ENCODE measurements at places on chromosomes 4 and X. TPM values are rescaled to one million over a fixed set of nuclear protein-coding genes. Genes with fewer than 3 reads are reported as not detected.

NLGN3 gene
- 0.84 TPM for total RNA-seq

FAM9B gene
- not detected for total RNA-seq

- H3K4me1 ChIP-seq, result no peaks in the 10 kb centered on the region
- no peaks in the 10 kb centered on the region for H3K27me3 ChIP-seq
- H3K36me3 ChIP-seq, result no peaks in the 10 kb centered on the region
- H3K4me3 ChIP-seq, result no peak overlapping the region
These were observed 930.9 kb downstream of the DMD start for GRCh38 chrX:32280489-32280888.

DNA sequence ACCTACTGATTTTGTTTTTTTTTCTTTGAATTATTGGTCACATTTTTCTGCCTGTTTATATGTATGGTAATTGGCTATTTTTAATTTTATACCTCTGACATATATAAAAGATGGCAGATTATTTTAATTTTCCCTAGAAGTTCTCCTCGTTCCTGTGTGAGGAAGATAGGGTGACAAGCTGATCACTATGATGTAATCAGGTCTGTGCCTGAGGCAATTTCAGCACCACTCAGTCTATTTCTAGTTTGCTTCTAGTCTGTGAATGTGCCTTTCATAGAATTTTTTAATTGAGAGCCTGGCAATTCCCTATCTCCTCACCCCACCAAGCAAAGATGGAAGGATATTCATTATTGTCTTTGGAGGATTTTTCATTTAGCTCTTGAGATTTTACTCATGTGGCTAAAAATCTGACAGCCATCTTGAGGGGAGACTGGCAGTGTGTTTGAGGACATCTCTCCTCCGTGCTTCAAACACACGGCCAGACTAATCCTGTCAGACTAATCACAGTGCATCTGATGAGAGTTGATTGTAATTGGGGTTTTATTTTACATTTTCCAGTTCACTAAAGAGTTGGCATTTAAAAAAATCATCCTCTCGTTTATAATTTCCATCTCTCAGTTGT, 500.3 kb downstream of the TRIML1 start:
- no peaks in the 10 kb centered on the region for H3K36me3 ChIP-seq
- H3K4me1 ChIP-seq, result no peaks in the 10 kb centered on the region

DNA sequence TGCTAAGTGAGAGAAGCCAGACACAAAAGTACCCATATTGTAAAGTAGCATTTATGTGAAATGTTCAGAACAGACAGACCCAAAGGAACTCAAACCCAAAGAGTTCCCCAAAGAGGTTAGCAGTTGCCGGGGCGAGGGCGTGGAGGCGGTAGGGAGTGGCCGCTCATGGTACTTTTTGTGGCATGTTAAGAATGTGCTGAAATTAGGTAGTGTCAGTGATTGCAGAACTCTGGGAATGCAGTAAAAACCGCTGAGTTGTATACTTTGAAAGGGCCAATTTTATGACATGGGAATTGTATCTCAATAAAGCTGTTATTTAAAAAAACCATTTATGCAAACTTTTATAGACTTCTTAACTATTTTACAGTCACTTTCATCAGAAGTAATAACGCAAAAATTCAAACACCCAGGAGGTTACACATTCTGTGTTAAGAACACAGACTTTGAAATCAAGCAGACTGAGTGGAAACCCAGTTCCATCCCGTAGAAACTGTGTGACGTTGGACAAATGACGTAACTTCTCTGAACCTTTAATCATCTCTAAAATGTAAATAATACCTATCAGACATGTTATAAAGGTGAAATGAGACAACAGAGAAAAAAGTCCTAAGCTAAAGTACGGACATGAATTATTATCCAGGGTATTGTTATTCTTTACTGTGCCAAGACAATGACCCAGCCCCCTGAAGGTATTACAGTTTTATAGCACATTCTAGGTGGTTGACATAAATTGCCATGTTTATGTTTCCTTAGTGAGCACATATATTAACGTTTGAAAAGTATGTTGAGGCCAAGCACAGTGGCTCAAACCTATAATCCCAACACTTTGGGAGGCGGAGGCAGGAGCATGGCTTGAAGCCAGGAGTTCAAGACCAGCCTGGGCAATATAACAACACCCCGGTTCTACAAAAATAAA, 19.7 kb downstream of the ZFP42 start:
- no peak for DNase-seq
- H3K36me3 ChIP-seq, result no peaks in the 10 kb centered on the region
- no peak overlapping the region for H3K27ac ChIP-seq

PDE6B gene
- 3.7 TPM for total RNA-seq

F8A3 gene
- not detected for total RNA-seq

ARAF gene
- total RNA-seq, result 48.7 TPM

TMEM144 gene
- total RNA-seq, result 5.6 TPM

SLC9B1 gene
- total RNA-seq, result 0.36 TPM

DNA sequence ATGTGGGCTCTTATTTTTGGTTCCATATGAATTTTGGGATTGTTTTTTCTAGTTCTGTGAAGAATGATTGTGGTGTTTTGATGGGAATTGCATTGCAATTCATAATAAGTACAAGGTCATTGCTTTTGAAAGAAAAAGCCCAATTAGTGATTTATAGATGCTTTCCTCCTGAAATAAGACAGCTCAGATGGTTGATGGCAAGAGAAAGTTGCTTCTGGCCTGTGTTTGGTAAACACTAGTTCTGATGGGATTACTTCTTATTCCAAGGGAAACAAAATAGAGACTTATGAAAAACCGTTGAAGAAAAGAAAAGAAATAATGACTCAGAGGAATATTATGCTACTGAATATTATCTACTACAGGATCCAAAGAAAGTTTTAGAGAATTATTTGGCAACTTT, 144.9 kb downstream of the SPANXA1 start:
- peak; percentile 11 for DNase-seq
- H3K36me3 ChIP-seq, result no peaks in the 10 kb centered on the region

DNA sequence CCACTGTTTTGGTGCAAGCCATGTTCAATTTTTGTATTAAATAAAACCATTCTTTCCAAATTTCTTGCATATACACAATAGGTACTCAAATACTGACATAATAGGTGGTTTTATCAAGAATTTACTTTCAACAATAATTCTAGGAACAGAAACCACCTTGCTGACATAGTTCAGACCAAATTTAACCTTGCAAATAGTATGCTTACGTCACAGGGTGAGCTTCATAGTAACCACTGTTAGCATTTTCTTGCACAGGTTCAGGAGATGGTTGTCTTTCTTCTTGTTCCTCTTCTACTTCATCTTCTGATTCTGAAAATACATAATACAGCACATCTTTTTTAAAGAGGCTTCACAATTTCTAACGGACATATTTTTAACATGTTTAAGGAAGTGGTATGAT, 17.6 kb downstream of the G3BP2 start:
- peaks cover 2% of the 10 kb centered on the region for H3K4me1 ChIP-seq
- H3K27me3 ChIP-seq, result no peaks in the 10 kb centered on the region
- H3K4me3 ChIP-seq, result no peak overlapping the region

- H3K4me3 ChIP-seq, result no peak overlapping the region
- no peaks in the 10 kb centered on the region for H3K27me3 ChIP-seq
- H3K36me3 ChIP-seq, result peaks cover 11% of the 10 kb centered on the region
These were observed 95.4 kb downstream of the PTTG2 start for GRCh38 chr4:38055566-38055965.

DNA sequence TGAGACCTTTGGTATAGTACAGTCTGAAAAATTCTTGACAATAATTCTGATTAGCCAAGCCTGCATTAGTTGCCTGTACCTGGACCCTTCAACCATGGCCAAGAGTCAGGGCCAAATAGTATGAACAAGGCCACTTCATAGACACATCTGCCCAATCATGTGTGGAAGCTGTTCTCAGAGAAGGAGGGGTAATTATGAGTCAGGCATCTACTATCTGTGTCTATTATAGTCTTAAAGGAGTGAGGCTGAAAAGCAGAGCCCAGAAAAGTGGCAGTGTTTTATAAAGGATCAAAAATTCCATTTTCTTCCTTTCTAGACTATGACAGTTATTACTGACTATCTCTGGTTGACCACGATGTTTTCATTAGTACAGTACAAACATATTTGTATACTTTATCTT, 5.0 kb upstream of the ADGRL3 start:
- no peak overlapping the region for H3K4me3 ChIP-seq
- H3K4me1 ChIP-seq, result no peaks in the 10 kb centered on the region
- no peak for DNase-seq
- no peaks in the 10 kb centered on the region for H3K36me3 ChIP-seq

Measured in astrocyte (in vitro differentiated cells and primary cell).